ENCODE measurements at places on chromosomes 11 and 22.
A peak's percentile ranks its signal among the peaks of the same experiment; 100 is the strongest.

- DNase-seq, result peak; percentile 16
Observed at GRCh38 chr11:87463486-87464102, 425.9 kb downstream of the TMEM135 start.

DNA sequence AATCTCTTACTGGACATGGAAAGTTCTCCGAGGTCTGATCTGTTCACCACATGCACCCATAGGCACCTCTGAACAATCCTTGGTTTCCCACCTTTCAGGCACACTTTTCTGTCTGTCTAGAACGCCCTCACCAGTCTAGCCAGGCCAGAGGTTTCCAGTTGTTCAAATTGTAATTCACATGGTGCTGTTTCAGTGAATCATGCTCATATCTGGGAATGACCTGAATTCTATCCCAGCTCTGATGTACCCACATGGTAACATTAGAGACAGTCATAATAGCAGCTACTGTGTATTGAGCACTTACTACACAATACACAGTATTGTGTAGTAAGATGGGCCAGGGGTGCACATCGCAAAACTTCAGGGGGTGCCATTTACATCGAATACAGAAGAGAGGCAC is 138.2 kb downstream of the COMMD9 start:
- no peak for DNase-seq

GRCh38 chr11:1837171-1838076 is 1.4 kb upstream of the TNNI2 start:
- DNase-seq, result no peak

- DNase-seq, result no peak
Observed at GRCh38 chr11:122430490-122430889, 225.0 kb upstream of the UBASH3B start.

GRCh38 chr11:134229126-134229790 is 4.8 kb downstream of the VPS26B start:
- DNase-seq, result no peak

- DNase-seq, result no peak
Observed at GRCh38 chr11:15194671-15195415, 80.1 kb downstream of the INSC start.

DNA sequence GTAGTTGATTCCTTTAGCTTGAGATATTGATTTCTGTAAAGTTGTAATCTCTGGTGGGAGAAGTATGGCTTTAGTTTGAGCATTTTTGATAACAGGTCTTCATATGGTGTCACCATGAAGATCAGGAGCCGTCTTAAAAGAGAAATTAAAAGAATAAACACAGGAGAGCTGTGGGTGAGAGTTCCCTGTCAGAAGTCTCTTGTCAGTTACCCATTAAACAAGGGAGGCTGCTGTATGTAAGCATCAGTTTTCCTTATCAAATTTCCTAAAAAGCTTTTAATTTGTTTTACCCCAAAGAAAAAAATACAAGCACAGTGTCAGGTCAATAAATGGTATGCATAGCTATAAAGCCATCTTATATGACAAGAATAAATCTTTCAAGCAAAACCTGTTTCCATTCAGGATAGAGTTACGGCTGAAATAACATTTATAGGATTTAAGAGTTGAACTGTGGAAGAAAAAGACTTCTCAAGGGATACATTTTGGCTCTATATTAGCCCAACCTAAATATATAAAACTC is 767.5 kb downstream of the JRKL start:
- DNase-seq, result no peak

GRCh38 chr11:95661162-95661561 is 128.4 kb downstream of the FAM76B start:
- DNase-seq, result no peak

DNA sequence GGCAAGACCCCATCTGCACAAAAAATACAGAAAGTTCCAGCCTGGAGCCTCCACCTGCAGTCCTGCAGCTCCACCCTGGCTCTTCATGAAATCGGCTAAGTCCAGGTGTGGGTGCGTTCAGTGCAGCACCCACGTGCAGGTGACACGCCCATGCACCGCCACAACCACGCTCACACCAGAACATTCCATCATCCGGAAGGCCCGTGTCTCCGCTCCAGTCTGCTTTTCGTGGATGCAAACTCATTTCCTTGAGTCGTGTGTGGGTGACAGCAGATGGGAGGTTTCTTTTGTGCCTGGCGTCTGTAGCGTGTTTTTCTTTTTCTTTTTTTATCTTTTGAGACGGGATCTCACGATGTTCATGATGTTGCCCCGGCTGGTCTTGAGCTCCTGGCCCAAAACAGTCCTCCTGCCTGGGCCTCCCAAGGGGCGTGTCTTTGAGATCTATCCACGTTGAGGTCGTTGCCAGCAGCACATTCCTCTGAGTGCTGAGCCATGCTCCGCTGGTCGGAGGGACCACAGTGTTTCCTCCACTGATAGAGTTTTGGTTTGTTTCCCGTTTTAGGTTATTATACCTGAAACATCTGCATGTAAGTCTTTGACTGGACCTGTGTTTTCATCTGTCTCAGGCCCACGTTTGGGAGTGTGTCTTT is 7.2 kb downstream of the PTDSS2 start:
- no peak for DNase-seq

GRCh38 chr11:67054346-67054835 is 2.3 kb upstream of the RHOD start:
- no peak for DNase-seq

DNA sequence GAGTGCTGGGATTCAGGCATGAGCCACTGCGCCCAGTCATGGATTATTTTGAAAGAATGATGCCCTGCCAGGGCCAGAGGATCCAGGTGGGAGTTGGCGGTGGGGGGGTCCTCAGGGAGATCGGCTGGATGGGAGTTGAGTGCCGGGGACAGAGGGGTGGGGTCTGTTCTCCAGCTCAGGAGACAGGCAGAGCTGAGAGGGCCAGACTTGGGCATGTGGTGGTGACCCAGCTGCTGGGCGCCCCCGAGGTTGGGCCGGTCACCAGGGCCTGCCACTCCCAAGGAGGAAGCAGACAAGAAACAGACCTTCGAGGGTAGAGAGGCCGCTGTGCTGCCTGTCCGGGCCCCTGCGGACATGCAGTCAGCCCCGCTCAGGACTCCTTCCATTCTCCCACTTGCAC is 11.8 kb upstream of the PRODH start:
- no peak for DNase-seq

DNA sequence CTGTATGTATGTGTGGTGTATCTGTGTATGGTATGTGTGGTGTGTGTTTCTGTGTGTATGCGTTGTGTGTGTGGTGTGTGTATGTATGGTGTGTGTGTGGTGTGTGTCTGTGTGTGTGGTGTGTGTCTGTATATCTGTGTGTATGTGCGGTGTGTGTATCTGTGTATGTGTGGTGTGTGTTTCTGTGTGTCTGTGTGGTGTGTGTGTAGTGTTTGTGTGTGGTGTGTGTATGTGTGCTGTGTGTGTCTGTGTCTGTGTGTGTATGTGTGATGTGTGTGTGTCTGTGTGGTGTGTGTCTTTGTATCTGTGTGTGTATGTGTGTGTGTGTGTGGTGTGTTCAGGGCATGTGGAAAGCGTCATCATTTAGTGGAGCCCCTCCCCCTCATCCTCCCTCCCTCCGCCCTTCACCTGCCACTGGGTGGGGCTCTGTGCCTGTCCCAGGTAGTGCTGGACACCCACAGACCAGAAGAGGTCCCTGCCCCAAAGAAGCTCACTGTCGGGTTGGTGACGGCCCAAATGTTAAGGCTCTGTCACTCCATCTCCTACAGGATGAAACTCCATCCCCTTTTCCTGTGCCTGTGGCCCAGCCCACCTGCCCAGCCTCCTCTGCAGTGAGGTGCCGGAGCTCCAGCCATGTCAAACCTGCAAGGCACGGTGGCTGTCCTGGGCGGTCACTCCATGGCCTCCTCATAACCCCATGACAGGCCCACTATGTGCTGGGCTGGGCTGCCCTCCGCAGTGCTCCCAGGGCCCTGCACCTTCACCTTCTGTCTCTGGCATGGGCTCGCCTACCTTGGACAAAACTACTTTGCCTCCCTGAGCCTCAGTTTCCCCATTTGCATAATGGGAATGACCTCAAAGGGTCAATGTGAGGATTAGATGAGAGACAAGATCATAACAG is 23.4 kb upstream of the SHISAL1 start:
- DNase-seq, result no peak

DNA sequence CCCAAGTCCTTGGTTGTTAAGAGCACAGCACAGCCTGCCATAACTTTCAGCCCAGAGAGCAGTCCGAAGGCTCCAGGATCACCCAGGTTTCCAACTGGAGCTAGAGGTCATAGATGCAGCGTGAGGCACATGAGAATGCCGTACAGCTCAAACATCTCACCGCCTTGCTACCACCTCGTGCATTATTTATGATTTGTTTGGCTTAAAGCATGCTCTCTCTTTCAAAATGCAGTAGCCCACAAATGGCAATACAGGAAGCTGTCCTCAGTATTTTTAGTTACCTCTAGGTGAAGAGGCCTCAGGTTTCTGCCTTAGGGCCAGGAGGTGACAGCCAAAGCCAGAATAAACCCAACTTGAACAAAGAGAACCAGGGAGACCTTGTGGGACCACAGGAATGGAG is 14.4 kb downstream of the SCN3B start:
- DNase-seq, result no peak

DNA sequence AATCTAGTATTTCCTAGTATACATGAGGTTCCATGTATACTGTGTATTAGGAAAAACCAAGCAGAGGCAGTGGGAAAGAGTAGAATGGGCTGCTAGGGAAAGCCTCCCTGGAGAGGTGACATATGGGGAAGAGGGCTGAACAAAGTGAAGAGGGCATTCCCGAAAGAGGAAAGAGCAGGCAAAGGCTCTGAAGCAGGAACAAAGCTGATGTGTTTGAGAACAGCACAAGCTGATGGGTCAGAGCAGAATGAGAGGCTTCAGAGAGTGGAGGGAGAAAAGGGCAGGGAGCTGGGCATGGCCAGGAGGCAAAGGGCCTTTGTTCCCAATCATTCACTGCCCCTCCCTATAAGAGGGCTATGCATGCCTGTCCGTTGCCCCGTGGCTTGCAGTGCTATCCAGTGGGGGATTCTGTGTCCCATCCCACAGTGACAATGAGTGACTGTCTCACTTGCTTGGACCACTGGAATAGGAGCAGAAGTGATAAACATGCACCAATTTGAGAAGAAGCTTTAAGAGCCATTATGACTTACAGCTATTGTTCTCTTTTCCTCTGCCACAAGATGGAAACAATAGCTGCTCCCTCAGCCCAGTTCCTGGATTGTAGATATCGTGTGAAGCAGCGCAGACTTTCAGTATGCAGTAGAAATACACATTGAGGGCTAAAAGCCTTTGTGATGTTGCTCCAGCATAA is 39.6 kb downstream of the GALNT18 start:
- peak; percentile 41 for DNase-seq

DNA sequence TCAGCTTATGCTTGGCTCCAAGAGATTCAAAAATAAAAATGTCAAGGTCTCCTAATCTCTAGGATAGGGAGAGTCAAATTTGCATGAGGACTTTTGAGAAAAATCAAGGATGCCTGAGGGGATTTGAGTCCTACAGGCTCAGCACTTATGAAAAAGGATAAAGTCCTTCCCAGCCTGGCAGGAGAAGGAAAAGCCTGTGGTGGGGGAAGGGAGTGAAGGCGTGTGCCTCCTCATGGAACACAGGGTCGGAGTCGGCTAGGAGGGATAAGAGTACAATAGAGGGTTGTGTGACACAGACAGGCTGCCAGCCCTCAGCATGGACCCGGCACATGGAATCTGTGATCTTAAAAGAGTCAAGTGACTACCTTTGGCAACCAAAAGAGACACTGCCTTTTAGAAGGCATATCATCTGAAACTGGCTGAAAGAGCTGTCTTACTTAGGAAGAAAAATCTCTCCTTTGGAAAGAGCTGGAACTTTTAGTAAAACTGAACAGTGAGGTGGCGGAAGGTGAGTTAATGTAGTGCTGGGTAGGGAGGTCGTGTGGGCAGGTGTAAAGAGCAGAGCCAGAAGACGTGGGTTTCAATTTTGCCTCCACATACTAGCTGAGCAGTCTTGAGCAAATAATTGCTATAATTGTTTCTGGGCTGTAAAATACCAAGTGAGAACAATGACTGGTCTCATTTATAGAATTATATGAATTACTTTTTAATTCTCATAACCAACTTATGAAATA is 58.8 kb upstream of the RDX start:
- no peak for DNase-seq

DNA sequence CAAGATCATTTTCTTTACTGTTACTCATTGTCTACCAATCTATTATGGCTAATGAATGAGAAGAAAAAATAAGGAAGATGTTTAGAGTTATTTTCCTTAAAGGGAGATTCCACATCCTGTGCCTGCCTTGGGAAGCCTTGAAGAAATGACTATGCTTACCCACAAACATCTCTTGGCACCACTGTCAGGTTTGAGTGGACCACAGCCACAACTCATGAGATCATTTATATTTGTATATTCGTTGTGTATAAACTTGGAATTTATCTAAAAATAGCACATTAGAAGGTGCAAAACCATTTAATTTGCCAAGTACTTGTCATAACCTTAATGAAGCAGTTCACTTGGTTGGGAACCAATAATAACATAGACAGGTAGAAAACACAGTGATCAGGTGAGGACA is 740.8 kb downstream of the DLG2 start:
- no peak for DNase-seq

DNA sequence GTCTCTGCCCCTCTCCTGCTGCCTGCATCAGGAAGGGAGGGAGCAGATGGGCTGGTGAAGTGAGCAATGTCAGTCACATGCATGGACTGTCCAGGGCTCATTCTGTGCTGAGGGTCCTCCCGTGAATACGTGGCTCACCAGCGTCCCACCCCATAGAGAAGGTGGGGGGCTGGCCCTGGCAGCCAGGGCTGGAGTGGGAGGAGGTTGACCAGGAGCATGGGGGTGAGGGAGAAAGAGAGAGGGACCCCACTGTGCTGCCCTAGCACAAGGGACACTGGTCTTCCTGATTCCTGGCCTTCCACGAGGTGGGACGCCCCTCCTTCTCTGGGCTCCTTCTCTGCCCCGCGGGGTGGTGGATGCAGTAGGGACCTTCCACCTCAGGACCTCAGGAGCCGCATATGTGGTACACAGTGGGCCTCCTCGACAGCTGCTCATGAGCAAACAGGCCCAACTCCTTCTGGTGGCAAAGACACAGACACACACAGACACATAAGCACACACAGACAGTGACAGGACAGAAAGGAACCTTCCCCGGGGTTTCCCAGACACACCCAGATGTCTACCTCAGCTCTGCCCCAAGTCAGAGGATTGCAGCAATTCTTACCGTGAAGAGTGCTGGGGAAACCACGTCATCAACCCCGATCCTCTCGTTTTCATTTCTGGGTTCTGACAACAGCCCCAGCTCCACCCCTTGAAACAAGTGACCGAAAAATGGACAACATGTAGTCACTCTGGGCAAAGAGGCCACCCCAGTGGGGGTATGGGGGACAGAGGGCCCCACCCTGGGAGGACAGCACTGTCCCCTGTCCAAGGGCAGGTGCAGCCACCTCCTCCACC is 3.6 kb upstream of the APOBEC3A start:
- no peak for DNase-seq

DNA sequence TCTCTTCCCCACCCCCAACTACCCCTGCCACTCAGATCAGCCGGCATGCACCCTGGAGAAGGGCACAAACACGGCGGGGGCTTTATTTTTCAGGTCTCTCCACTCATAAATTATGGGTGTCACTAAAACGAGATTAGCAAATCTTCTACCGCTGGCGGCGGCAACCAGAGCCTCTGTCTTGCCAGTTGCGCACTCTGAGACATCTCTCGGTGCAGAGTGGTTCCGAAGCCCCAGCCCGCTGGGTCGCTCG is 125.3 kb upstream of the C11orf58 start:
- DNase-seq, result no peak

- no peak for DNase-seq
Observed at GRCh38 chr11:64129403-64129802, 36.5 kb downstream of the MACROD1 start.

- DNase-seq, result no peak
Observed at GRCh38 chr11:43823316-43823715, 57.3 kb upstream of the ALKBH3 start.
